Esophagus muscularis mucosa (tissue), 4 donors: ENCODE measurements at places on chromosomes 5 and 9. TPM values are rescaled to one million over a fixed set of nuclear protein-coding genes. Genes with fewer than 3 reads are reported as not detected.

DNA sequence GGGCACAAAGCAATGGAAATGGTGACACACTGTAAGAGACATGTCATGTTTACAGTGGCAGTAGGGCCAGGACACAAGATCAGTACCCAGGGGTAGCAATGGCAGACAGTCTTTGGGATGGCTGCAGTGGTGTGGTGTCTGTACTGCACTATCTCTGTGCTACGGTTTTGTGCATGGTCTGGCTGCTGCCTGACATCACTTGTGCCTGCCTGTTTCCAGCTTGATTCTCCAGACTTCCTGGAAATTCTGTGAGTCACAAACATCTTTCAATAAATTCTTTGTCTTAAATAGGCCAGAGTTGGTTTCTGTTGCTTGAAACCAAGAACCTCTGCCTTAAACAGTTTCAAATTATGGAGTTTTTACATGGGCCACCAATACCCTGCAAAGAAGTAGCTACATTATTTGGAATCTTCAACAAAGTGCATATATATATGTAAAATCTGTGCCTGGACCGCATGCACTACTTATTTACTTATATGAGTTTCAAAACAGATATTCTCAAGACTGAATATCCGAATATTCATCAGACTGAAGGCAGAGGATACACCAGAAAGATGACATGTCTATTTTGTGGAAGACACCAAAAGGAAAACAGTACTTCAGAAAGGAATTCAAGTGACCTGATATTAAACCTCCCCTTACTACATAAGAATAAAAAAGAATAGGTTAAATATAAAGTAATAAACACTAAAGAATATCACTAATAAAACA lies 188.1 kb downstream of the RFX3 start:
- no peaks in the 10 kb centered on the region for H3K36me3 ChIP-seq
- peak overlapping the region; percentile 11 for H3K27ac ChIP-seq
- no peak for DNase-seq
- no peak overlapping the region for H3K4me3 ChIP-seq
- H3K4me1 ChIP-seq, result peaks cover 17% of the 10 kb centered on the region

DNA sequence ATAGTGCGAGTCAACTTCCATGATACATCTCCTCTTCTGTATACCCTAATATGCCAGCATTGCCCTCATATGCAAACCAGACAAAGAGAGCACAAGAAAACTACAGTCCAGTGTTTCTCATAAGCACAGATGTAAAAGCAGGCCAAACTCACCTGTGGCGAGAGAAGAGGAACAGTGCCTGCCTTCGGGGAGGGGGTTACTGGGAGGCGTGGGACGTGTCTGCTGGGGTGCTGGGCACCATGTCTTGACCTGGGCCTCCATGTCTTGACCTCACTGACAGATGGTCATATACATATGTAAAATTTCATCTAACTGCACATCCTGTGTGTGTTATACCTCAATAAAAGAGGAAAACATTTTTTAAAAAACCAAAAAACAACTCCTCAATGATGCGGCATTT lies 159.3 kb upstream of the PPP1R26 start:
- H3K4me3 ChIP-seq, result no peak overlapping the region
- DNase-seq, result no peak
- H3K27me3 ChIP-seq, result peaks cover 40% of the 10 kb centered on the region
- H3K36me3 ChIP-seq, result no peaks in the 10 kb centered on the region

The LIFR gene
- 85.0 TPM for total RNA-seq

The PRXL2C gene
- 25.7 TPM for total RNA-seq

The OR5C1 gene
- total RNA-seq, result not detected
